ENCODE measurements at places on chromosomes 16 and 17.

DNA sequence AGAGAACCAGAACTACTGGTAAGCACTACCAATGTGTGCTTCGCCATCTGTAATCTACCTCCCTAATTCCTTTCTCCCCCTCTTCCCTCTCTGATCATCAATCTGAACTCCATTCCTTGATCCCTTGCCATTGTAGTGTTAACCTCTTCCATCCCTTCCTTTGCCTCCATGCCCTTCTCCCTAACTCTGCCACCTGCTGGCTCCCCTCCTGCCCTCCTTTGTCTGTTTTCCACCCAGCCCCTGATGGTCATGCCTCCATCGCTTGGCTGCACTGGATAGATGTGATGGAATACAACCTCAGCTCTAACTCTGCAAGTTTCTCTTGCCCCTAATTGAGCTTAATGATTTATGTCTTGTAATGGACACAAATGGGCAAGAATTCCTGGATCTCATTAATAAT is 108.2 kb upstream of the ASIC2 start:
- DNase-seq = no peak

- no peak for DNase-seq
Observed at GRCh38 chr16:70809392-70810060, 8.6 kb upstream of the VAC14 start.

DNA sequence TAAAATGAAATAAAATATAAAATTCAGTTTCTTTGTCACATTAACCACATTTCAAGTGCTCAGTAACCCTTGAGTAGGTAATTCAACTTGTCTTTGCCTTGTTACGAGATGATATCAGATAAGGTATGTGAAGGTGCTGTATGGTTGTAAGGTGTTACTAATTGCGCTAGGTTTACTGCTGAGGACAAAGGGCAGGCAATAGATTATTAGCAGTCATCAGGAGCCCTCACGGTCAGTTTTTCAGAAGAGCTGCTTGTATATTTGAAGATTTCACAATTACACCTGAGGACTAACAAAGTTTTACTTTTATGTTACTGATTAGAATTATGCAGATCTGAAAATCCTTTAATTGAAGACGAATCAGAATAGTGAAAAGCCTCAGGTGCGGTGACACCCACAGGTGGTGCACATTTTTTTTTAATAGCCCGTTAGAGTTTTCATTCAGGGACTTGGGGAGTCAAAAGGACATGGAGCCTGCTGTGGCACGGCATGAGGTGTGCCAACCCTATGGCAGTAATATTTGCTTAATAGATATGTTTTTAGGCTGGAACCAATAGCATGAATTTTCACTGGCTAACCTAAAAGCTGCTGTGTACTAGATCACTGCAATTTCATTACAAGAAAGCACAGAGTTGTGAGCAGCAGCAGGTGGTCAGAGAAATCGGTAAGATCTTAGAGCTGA is 16.4 kb downstream of the NDEL1 start:
- DNase-seq = no peak

GRCh38 chr17:17111401-17112393 is 69.4 kb downstream of the MPRIP start:
- no peak for DNase-seq

GRCh38 chr16:3638916-3639644 is 15.4 kb upstream of the DNASE1 start:
- DNase-seq = no peak

- DNase-seq = no peak
Observed at GRCh38 chr16:68422396-68422960, 25.8 kb downstream of the SMPD3 start.

All from foreskin keratinocyte (primary cell).